ENCODE measurements at places on chromosomes 7 and 10.

DNA sequence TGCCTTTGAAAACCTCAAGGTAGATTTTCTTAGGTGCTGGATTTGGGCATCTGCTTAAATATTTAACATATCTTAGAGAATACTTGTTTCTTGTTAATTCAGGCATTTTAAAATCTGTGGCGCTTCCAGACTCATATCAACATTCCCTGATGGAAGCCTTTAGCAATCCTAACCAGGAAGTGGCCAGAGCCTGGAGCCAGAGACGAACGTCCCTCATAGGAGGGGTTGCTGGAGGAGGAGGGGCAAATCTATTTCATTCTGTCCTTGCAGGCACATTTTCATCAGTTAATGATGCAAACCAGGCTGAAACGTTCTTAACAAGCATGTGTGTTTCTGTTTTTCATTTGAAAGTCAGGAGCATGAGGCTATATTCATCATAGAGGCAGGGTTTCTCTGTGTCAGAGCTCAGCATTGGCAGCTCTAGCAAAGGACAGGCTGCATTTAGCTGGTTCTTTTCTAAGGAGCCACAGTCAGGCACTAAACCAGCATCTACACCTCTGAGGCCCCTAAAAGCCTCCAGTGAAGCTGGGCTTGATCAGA is 17.8 kb upstream of the IFIT2 start:
- no peak for DNase-seq

GRCh38 chr10:95784279-95784913 is 28.4 kb downstream of the ENTPD1 start:
- DNase-seq, result no peak

DNA sequence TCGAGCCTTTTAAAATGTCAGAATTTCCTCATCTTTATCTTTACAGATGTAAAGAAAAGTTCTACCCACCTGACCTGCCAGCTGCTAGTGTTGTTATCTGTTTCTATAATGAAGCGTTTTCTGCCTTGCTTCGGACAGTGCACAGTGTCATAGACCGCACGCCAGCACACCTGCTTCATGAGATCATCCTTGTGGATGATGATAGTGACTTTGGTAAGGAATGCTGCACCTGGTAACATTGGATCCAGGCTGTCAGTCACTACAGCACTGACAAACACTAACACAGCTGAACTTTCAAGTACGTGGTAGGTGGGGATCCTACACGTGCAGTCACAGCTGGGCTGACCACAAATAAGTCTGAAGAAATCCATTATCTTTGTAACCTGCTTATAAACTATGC is 77.6 kb downstream of the GALNT11 start:
- DNase-seq, result no peak

- DNase-seq, result no peak
Observed at GRCh38 chr7:39360766-39361165, 205.4 kb upstream of the YAE1 start.

- no peak for DNase-seq
Observed at GRCh38 chr7:102967798-102968197, 55.0 kb downstream of the LRRC17 start.

GRCh38 chr7:50921114-50921813 is 138.6 kb upstream of the GRB10 start:
- DNase-seq, result no peak

DNA sequence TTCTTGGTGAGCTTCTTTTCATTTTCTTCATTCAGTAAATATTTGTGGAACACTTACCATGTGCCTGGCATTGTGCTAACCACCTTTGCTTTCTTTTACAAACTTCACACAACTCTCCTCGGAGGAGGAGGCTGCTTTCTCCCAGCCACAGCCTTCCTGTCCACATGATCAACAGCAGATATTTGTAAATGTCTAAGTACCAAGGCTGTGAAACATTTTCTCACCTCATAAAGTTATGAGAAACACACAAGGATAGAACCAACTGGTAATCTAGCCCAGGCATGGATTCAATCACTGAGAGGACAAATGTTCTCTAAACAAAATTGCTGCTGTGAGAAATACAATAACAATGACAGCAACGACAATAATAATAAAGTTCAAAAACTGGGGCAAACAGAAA is 3.9 kb downstream of the CTTNBP2 start:
- DNase-seq, result no peak

DNA sequence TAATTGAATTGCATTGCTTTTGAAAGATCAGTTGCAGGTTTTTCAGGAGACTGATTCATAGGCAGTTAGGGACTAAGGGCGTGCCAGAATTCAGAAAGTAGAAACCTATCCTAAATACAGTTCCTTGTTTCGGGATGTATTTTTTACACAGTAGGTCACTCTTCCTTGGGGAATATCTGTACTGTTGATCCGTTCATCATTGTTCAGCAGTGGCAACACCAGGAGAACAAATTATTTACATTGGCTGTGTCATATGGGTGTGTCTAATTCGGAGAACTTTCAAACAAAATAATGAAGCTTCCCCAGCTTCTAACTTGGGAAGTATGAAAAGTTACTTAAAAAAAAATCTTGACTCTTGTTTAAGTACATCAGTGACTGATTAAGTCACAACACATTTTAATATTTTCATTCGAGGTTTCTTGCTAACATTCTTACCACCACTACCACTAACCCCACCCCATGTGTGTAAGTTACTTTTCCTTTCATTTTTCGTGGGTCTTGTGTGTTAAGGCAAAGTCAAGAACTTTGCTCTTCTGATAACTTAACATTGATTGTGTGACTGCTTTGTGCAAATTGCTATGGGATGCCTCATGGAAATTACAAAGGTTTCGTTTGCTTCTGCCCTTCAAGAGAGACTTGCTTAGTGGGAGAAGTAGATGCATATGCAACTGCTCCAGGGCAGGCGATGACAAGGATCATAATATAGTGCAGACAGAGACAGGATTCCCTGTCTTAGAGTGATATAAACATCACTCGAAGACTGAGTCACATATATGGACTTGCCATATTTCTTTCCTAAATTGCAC is 43.8 kb upstream of the RPA3 start:
- no peak for DNase-seq

- DNase-seq, result no peak
Observed at GRCh38 chr7:82204694-82205093, 238.9 kb downstream of the CACNA2D1 start.

- no peak for DNase-seq
Observed at GRCh38 chr7:28685242-28685643, 272.9 kb downstream of the TRIL start.

DNA sequence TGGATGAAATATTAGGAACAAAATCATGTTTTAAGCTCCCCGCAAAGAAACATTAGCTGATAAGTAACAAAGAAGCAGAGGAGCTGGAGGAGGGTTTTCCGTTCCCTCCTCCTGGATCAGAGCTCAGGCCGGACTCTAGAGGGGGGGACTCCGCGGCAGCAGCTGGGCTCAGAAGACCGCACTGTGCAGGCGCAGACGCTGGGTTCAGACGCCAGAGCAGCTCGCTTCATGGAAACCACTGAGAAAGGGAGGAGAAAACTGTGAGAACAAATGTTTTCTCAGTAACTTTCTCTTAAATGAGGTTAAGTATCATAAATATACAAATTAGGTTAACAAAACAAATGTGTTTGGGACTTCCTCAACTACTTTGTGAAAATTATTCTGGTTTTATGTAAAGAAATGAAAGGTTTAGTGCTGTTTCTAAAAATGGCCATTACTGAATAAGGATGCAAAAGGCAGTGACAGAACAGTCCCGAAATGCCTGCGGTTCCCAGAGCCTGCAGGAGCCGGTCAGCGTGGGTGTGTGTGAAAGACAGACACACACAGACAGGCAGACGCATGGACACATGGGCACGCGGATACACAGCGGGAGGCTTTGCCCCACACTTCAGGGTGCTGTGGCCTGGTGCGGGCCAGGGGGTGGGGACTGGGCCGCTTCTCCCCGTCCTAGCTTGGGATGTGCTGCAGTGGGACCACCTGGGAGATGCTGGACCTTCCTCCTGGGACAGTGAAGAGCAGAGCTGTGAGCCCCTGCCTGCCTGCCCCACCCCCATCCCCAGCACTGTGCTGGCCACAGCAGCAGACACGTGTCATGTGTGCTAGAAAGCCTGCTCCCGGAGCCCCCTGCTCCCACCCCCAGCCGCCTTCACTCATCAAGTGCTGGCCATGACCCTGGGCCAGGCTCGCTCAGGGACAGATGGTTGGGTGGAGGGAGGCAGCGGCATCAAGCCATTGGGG is 20.3 kb upstream of the ADGRA1 start:
- DNase-seq, result no peak

Data from CD4-positive, alpha-beta T cell treated with Interleukin-15 for 1 hour (primary cell).